Activated naive CD8-positive, alpha-beta T cell treated with anti-CD3 and anti-CD28 coated beads, Interleukin-2, amount 50 U/mL, for 24 hours (primary cell): ENCODE measurements at places on chromosomes 3 and 15.

DNA sequence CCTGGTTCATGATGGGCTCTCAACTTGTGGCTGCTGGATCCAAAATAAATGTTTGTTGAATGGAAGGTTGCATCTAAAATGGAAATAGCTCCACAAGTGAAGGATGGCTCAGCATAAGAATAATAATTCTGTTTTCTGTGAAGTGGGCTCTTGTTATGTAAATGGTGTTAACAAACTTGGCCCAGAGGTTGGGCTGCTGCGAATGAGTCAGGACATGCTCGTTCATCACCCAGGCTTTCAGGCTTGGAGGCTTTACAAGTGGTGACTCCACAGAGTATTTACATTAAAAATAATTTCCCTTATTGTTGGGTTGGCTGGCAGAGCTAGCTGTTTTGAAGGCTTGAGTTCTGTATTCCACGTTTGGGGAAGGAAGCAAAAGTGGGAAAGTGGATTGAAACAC, 60.5 kb downstream of the ITGB5 start:
- DNase-seq, result no peak

DNA sequence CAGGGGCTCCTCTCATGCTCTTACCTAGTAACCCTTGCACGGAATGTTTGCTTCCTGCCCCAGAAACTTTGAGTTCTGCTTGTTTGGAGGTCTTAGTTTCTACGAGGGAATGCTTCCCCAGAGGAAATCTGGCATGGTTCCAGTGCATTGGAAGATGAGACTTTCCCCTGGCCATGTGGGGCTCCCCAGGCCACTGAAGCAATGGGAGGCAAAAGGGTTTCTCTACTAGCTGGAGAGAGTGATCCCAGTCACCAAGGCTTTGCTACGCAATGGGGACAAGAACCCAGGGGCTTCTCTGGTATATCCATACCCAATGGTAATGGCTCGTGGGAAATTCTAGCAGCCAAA, 44.2 kb upstream of the RPL32 start:
- DNase-seq, result no peak

GRCh38 chr3:66077973-66078372, 39.3 kb upstream of the MAGI1 start:
- DNase-seq, result no peak

GRCh38 chr15:31869686-31870307, 160.5 kb upstream of the CHRNA7 start:
- no peak for DNase-seq

GRCh38 chr15:22930782-22931484, 49.2 kb downstream of the CYFIP1 start:
- no peak for DNase-seq

DNA sequence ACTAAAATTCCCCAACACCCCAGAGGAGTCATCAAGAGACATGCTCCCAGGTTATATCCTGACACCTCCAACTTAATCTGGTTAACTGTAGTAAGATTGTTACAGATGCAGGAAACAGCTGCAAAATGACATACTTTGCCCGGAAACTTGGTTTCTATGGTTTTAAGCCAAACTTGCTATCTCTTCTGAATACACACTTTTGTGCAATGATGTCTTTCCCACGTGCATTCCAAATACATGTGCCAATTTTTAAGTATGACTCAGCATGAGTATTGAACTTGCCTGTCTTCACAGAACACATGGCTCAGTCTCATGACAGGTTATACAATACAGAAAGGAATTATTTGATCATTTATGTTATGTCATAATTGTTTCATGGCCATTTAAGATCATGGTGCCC, 207.0 kb upstream of the DCBLD2 start:
- no peak for DNase-seq
